A673 (cell line): ENCODE measurements at places on chromosomes 1 and 21.
A peak's percentile ranks its signal among the peaks of the same experiment; 100 is the strongest.

DNA sequence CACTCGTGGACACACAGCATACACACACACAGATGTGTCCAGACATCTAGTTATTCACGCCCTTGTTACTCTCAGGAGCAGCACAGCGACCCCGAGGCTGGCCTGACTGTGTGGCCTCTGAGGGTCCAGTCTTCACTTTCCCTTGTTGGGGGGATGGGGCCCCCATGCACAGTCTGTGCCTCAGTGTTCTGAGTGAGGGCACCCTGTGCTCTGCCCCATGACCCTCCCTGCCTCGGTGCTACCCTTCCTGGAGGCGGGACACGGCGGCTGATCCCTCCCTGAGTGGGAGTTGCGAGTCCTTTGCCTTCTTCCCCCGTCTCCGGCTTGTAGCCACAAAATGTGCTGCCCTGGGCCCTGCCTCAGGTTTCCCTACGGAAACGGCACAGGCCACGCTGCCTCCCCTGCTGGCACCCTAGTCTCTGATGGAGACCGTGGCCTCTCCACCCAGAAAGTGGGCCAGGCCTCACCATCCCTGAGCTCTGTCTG, 8.6 kb downstream of the CSTB start:
- DNase-seq = no peak

GRCh38 chr1:225260319-225260718, 167.5 kb downstream of the LBR start:
- DNase-seq = no peak

GRCh38 chr1:169694304-169695075, 16.9 kb downstream of the SELL start:
- DNase-seq = no peak

DNA sequence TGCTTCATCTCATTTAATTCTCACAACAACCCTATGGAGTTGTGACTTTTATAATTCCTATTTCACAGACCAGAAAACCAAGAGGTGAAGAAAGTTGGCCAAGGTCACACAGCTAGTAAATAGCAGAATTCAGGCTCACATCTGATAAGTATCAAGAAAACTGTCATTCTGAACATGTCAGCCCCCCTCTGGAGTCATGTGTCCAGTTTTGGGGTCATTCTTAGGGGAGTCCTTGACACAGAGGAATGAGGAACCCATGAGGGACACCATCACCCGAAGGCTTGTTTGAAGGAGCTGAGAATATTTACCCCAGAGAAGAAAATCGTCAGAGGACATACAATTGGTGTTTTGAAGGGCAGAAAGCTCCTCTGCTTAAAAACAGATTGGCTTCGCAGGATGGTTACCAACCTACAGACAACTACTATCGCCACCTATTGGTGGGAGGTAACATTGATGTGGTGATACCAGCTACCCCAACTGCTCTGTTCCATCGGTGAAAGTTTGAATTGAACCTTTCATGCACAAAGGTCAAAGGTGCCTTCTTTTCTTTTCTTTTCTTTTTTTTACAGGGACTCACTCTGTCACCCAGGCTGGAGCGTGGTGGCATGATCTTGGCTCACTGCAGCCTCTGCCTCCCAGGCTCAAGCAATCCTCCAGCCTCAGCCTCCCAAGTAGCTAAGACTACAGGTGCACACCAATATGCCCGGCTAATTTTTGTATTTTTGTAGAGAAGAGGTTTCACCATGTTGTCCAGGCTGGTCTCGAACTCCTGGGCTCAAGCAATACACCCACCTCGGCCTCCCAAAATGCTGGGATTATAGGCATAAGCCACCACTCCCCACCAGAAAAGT, 31.3 kb downstream of the NCMAP start:
- peak; percentile 73 for DNase-seq

- DNase-seq = no peak
These were observed 7.5 kb downstream of the SLC19A1 start for GRCh38 chr21:45534636-45535331.
